ENCODE measurements at places on chromosomes 12 and 14.

- DNase-seq: no peak
Measured at GRCh38 chr12:70520847-70521246, 116.4 kb downstream of the PTPRB start.

GRCh38 chr12:28870839-28871440 lies 278.1 kb upstream of the FAR2 start:
- DNase-seq: no peak

- DNase-seq: no peak
Measured at GRCh38 chr14:61511558-61511948, 183.8 kb upstream of the HIF1A start.

GRCh38 chr14:83529531-83529930 lies 1995.9 kb upstream of the SEL1L start:
- DNase-seq: no peak

DNA sequence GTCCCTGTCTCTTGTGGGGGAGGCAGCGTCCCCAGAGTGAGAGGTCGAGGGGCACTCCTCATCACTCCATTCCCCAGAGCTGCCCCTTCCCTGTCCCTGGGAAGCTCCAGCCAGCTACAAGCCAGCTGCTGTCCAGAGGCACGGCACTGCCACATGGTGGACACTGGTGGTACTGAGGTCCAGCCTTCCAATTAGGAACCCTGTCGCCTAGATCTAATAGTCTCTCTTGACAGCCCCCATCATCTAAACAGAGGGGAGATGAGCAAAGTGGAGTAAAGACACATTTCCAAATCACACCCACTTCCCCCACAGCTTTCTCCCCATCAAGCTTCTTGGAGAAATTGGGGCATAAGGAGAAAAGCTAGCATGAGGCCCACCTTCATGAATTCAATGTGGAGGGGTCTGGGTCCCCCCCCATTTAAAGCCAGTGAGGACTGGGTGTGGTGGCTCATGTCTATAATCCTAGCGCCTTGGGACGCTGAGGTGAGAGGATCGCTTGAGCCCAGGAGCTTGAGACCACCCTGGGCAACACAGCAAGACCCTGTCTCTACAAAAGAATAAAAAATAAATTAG lies 2.1 kb upstream of the INHBE start:
- no peak for DNase-seq

DNA sequence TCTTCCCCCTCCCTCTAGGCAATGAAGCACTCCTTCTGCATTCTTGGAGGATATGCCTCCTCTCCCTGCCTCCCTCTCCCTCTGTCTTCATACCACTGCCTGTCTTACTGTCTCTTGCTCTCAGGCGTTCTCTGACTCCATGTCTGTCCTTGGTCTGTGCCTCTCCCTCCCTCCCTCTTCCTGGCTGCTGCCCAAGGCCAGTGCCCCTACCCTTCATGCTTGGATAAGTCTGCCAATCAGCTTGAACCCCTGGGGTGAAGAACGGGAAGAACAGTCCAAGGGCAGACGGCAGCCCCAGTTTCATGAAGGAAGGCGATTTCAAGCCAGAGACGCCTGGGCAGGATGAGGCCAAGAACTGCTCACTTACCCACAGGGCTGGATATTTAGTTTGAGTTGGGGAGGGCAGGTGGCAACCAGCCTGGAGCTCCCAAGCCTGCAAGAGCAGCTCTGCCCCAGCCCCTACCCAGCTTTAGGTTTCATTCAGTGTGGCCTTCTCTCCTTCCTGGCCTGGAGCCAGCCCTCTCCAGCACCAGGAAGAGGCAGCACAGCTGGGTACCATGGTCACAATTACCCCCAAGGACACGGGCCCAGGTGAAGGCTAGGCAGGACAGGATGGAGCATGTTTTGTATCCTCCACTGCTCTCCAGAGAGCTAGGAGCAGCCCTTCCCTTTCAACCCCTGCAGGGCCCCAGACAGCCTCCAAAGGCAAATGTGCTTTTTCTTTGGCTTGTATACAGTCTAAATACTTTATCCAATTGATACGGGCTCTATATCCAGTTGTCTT lies 35.8 kb upstream of the LTBP2 start:
- no peak for DNase-seq

- DNase-seq: no peak
Measured at GRCh38 chr14:62409626-62410300, 635.5 kb downstream of the KCNH5 start.

DNA sequence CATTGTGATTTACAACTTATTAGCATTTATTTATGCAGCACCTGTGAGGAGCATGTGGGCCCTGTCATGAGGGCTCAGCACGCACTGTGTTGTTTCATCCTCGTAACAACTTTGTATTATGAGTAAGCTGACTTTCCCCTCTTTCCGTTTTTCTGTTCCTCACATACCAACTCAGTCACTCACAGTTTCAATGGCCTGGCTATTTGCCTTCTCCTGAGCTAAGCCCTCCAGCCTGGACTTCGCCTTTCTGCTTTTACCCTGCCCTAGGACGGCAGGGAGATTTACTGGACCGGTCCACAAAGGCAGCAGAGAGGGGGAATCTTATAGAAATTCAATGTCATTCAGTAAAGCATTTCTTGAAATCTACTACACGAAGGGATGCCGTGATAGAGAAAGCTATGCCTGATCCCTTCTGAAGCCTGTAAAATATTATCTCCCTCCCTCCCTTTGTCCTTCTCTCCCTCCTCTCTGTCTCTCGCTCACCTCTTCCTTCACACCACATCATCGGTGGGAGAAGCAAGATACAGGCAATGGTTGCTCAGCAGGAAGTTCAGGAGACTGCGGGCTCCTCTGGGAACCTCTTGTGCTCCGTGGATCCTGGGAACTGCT lies 219.2 kb upstream of the TBX3 start:
- no peak for DNase-seq

- DNase-seq: no peak
Measured at GRCh38 chr12:75713434-75713833, 202.0 kb upstream of the KRR1 start.

DNA sequence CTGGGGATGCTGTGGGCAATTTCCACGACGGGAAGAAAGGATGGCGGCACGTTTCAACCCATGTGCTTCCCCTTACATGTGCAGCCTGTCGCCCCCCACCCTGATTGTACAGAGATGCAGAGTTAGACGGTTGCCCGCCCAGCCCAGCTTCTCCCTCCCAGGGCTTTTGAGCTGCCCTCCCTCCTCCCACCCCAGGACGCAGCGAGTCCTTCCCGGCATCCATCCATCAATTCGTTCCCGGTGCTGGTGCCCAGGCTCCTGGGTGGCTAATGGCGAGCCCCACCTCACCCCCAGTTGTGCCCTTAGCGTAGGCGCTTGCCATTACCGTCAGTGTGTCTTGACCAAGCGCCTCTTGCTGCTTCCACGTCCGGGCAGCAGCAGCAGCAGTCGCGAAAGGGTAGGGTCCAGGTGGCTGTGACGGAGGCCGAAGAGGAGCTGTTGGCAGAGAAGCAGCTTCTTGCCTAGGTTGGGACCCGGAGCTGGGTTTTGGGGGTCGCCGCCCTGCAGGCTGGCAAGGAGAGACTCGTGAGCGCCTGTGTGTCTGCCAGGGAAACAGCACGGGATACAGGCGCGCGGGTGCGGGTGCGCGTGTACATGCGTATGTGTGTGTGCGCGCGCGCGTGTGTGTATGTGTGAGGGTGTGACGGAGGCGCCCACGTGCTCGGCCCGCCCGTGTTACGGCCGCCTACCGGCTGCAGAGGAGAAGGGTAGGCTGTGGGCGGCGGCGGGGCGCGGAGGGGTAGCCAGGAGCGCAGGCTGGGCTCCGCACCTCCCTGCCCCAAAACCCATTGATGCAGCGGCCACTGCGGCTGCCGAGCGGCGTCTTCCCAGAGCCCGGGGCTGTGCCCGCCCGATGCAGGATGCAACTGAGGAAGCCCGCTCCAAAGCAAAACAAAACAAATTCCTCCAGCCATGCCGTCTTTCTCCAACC lies at the start of gene SLC6A15:
Gene SLC6A15, minus strand, starts transcription at position 602 of the 931 bp plus-strand sequence. CDS start 20,679 bp downstream, outside the sequence.
- peak; percentile 50 for DNase-seq
